MCF 10A (cell line): ENCODE measurements at places on chromosomes 2 and 18. TPM values are rescaled to one million over a fixed set of nuclear protein-coding genes. Genes with fewer than 3 reads are reported as not detected.

The C2orf72 gene
- total RNA-seq = not detected in 2 replicates

The GKN2 gene
- not detected in 2 replicates for total RNA-seq

The NABP1 gene
- total RNA-seq = 81.8 and 96.3 TPM in 2 replicates

The SATB2 gene
- 16.5 and 22.2 TPM in 2 replicates for total RNA-seq

- DNase-seq = peak; percentile 5
Observed at GRCh38 chr2:169260246-169260645, 102.1 kb downstream of the LRP2 start.

- DNase-seq = no peak
Observed at GRCh38 chr2:3868012-3868805, 164.8 kb downstream of the DCDC2C start.

DNA sequence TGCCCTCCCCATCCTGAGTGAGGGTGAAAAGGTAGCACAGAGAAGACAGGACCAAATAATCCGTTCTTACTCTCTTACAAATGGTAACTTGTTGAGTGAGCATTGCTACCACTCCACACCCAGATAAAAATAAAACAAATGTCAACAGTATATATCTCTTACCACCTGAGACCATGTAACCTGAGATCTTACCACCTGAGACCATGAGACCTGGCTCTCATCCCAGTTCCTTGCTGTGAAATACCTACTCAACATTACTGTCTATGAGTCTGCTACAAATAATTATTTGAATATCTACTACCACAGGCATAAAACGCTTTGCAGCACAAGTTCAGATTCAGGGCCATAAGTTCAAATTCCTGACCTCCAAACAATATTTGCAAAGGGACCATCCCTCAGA lies 234.7 kb downstream of the C1D start:
- DNase-seq = peak; percentile 20

DNA sequence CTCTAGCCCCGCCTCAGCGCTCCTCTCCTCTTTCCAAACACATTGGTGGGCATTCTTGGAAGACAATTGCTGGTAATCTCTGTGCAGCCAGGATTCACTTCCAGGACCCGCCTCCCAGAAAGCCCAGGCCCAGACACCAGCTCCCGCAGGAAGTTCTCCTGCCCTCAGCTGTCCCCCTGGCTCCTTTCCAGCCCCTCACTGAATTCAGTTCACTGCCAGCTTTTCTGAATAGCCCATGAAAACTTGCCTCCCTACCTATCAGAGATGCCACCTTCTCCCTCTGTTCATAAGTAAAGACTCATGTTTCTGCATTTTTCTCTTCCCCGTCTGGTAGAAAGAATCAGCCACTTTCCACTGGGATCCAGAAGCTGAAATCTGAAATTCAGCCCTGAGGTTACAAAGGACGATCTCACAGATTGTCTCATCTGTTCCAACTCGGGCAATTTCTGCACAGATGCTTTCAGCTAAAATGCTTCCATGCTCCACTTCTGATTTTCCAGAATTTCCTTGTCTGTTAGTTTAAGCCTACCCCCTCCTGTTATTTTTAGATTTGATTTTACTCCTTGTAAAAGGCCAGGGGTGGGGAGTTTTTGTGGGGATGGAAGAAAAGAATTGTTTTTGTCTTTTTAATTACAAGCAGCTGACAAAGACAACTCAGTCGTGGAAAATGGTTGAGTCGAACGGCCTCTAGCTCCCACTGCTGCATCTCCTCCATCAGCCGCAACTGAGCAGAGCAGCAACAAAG lies 98.1 kb downstream of the SP3 start:
- no peak for DNase-seq

DNA sequence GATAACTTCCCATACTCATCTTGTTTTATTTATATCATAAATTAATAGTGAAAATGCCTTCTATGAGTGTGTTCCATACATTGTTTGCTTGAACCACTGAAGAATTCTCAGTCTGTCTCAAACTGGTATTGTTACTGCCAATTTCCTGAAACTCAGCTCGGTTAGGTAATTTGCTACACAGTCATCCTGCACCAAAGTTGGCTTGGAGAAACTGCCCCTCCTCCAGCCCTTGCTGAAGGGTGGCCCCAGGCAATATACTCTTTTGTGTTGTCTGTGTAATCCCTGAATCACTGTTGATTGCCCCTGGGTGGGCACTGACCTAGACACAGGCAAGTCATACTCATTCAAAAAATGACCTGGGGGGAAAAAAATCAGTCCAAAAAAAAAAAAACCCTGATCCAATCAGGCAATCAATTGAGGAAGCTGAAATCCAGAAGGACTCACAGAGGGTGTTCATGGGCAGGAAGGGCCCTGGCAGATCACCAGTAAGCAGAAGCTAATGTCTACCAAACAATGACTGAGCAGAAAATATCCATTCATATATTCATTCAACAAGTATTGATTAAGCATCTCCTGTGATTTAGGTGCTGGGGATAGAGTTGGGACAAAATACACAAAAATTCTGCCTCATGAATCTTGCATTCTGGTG lies 3.8 kb upstream of the SESTD1 start:
- DNase-seq = peak; percentile 94

DNA sequence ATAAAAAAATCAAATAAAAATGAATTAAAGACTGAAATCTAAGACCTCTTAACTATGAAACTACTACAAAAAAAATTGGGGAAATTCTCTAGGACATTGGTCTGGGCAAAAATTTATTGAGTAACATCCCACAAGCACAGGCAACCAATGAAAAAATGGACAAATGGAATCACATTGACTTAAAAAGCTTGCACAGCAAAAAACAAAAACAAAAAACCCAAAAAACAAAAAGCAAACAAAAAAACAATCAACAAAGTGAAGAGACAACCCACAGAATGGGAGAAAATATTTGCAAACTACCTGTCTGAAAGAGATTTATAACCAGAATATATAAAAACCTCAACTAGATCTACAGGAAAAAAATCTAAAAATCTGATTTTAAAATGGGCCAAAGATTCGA lies 63.4 kb upstream of the CHN1 start:
- no peak for DNase-seq

- DNase-seq = no peak
Observed at GRCh38 chr2:210541290-210541902, 15.0 kb upstream of the CPS1 start.

- no peak for DNase-seq
Observed at GRCh38 chr2:133599811-133600210, 31.5 kb upstream of the NCKAP5 start.
